Activated CD4-positive, alpha-beta T cell treated with anti-CD3 and anti-CD28 coated beads for 36 hours (primary cell): ENCODE measurements at places on chromosomes 1 and 21.
A peak's percentile ranks its signal among the peaks of the same experiment; 100 is the strongest.

GRCh38 chr1:93223023-93223675, 42.6 kb downstream of the CCDC18 start:
- no peak for DNase-seq

- no peak for DNase-seq
These were observed 52.3 kb downstream of the HMCN1 start for GRCh38 chr1:185786524-185786923.

- DNase-seq = no peak
These were observed 77.1 kb downstream of the IFI44 start for GRCh38 chr1:78726686-78727085.

DNA sequence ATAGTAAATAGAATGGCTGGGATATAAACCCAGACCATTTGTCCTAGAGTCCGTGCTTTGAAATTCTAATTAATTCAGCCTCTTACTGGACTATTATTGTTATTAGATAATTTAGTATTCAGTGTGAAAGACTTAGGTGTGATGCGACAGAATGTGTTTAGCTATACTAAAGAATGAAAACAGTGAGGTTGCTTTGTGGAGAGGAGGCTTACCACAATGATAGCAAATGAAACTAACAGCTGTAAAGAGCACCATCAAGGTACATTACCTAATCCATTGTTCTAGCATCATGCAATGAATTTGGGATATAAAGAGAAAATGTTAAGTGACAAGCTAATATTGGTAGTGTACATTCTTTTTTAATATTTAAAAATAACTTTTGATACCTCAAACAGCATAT, 911.1 kb downstream of the KCNT2 start:
- DNase-seq = no peak

- no peak for DNase-seq
These were observed 14.6 kb upstream of the TRNP1 start for GRCh38 chr1:26978901-26979300.

DNA sequence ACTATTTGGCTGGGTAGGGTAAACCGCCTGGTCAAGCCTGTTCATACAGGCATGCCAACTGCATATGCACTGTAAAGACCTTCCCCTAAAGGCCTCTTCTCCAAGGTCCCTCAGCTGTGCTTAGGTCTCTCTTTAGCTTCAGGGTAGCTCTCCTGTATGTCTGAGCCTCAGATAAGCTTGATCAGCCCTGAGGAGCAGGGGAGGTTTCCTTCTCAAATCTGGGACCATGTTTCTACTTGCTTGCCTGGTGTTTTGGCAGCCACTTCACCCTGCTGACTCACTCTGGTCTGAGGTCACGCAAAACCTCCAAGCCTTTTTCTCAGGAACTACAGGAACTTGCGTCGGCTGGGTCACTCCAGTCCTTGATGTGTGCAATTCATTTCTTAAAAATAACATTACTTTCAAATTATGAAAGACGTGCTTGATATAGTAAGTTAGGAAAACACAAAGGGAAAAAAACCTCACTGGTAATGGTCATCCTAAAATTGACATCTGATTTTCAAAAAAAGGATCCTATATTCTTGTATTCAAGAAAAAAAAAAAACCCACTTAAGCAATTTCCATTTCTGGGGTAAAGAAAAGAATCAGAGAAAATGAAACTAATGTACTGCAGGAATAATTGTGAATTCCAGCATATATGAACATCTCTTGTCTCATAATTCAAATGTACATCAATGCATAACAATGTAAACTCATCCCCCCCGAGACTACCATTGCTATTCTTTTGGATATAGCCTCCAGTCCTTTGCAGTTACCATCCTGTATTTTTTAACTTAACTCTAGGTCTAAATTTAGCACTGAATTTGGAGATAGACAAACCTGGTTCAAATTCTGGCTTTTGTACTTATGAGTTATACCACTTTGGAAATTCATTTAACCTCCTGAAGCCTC, 24.8 kb upstream of the RNF19B start:
- DNase-seq = peak; percentile 75

- no peak for DNase-seq
These were observed 113.5 kb downstream of the LHX9 start for GRCh38 chr1:198030682-198031081.

- no peak for DNase-seq
These were observed 1.6 kb downstream of the GSTM5 start for GRCh38 chr1:109713636-109714035.

GRCh38 chr1:163406772-163407171, 85.0 kb downstream of the NUF2 start:
- no peak for DNase-seq

GRCh38 chr1:6935361-6935883, 150.2 kb downstream of the CAMTA1 start:
- DNase-seq = no peak

DNA sequence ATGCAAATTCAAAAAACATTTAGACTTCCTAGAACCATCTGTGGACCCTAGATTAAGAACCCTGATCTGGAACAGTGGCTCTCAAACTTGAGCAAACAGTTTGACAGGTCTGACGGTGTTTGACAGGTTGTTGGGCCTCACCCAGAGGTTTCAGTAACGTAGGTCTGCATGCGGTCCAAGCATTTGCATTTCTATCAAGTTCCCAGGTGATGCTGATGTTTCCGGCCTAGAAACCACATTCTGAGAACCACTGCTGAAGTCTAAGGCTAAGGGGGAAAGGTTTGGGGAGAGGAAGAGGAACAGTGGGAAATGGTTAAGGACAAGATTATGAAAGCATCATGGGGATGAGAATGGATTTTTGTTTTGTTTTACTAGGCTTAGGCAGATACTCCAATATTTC, 48.6 kb downstream of the MDM4 start:
- DNase-seq = peak; percentile 40

DNA sequence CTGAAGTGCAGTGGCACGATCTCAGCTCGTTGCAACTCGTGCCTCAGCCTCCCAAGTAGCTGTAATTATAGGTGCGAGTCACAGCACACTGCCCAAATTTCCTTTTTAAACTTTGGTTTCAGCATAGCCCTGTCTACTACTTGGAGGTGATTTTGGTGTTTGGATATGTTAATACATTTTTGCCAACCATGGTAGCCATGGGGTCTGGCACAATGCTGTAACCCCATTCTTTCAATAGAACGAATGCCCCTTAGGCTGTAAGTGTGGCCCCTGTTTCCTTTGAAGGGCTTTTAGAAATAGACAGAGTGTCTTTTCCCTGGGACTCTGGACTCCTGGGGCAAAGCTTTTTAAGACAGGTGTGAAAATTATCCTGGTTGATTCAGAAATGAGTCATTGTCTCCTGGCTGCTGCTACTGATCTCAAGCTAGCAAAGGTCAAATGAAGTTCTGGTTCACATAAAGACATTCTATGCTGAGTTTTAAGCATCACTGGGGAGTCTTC, 141.1 kb upstream of the RUNX1 start:
- DNase-seq = no peak

DNA sequence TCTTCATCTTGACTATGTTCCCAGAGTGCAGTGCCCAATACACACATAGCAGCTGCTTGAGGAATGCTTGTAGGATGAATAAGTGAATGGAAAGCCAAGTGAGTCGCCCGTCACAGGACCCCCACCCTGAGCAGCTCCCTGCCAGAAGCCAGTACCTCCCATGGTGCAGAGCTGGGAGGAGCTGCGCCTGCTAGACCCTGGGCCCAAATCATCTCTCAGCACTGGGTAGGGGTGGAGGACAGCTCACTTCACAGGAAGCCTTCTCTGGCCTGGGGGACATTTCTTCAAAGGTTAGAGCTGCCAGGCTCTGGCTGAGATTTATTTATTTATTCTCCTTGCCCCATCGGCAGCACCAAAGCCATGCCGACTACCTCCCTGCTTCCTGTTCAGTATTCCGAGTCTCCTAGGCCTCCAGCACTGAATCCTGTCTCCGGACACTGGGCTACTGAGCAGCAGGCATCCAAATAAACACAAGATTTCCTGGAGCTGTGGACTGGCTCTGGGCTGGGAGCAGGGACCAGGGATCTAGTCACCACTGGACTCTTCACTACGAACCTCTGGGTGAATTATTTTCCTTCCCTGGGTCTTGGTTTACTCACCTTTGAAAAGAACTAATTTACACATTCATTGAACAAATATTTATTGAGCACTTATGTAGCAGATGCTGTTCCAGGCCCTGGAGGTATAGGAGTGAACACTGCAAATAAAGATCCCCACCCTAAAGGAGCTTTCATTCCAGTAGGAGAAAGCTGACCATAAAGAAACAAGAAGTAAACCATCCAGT, 187.7 kb downstream of the TRABD2B start:
- DNase-seq = no peak

DNA sequence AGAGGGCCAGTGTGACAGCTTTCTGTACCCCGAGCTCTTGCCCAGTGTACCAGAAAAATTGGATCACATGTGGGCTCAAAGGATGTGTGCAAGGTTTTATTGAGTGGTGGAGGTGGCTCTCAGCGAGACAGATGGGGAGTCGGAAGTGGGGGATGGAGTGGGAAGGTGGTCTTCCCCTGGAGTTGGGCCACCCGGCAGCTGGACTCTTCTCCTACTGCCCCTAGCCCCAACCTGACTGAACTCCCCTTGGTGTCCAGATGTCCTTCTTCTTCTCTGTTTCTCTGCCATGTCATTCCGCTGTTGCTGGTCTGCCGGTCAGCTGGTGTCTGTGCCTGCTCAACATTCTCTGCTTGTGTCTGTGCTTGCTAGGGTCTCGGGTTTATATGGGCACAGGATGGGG, 217.9 kb downstream of the RRAGC start:
- DNase-seq = no peak

DNA sequence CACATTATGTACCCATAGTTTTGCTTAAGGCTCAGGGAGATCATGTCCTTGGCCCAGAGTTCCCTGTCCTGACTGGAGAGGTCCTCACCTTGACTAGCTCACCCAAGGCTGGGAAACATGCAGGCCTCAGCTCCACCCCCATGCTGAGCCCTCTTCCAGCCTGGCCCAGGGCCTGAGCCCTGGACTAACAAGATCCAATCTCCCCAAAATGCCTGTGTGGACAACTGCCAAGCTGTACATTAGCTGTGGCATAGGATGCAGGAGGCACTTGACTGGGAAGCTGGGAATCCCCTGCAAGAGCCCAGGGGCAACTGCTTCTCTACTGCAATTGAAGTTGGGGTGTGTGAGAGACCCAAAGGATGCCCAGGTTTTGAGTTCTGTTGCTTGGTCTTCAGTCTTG, 2.1 kb downstream of the LINGO4 start:
- no peak for DNase-seq

DNA sequence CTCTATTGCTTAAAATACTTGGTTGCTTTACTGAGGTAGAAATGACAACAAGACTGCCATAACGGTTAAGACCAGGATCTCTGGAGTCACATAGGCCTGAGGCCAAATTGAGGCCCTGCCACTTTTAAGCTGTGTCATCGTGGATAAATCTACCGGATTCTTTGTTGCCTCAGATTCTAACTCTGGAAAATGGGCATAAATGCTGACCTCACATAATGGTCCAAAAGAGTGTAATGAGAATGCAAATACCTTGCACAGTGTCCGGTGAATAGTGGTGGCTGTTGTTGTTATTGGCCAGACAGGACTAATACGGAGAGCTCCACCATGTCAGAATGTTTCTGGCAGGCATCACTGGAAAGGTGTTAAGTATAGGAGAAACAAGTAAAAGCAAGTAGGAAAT, 346.1 kb downstream of the LMO4 start:
- no peak for DNase-seq

GRCh38 chr1:217105437-217105836, 382.2 kb upstream of the ESRRG start:
- no peak for DNase-seq

GRCh38 chr1:206784471-206784903, 12.2 kb upstream of the IL10 start:
- peak; percentile 94 for DNase-seq

DNA sequence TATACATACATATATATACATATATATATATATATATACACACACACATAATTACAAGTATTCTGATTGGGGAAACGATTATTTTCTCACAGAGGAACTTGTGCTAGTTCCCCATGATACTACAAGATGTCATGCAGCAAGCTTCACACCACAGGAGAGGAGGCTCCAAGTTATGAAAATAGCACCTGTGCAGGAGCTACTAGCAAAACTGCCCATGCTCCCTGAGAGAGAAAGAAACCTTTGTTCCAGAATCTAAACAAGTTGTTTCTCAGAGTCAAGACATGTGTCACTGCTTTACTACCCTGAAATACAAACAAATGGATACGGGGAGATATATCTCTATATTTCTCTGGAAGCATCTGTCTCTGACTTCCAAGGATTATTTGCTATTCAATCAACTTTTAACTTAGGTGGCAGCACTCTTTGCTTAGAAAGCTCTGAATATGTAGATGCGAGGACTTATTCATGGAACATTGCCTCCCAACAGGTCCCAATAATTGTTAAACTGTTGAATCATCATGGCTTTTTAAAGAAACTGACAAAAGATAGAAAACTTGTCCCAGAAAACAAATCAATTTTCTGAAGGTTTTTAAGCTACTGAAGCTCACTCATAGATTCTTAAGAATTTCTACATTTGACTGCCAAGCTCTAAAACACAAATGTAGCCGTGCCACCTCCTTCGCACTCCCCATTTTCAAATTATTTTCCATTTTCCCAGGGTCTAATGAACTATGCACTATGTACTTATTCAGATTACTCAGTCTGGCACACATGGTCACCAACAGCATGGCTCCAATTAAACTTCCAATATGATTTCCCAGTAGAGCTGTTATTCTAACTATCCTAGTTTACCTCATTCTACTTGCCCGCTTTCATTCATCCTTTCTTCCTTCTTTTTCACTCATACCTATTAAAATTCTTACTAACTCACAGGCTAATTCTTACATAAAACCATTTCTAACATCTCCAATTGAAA, 929.1 kb downstream of the LTN1 start:
- no peak for DNase-seq

DNA sequence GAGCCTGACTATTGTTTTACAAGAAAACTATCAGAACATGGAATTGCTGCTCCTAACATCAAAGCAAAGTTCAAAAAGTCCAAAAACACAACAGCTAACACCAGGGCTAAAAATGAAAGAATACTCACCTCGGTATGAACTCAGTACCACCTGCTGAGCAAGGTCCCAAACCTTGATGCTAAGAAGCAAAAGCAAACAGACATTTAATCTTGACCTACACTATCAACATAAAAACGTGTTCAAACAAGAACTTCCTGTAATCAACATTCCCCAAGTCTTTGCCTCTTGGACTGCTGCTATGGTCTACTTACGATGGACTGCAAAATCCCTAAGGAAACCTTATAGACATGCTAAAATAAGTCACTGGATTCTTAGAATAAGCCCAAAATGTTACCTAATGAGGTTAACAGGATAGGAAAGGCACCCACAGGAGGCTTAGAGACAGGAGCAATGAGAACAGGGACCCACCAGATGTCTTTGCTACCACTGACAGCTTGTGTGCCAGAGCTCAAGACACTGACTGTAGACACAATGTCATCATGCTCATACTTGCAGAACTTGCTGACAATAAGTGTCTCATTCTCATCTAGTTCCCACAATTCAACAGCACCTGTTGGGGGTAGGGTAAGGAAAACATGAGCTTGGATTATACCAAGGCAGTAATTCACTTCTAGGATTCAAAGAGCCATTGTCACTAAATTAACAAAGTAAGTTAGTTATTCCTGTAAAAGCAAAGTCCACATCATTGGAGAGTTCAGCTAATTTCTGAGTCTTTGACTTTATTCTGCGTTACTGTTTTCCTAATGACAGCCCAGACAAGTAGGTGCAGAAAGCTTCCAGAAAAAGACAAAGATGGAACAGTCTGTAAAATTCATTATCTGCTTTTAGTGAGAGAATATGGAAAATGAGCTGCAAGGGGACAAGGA, 1.8 kb downstream of the WDR77 start:
- no peak for DNase-seq
